ENCODE measurements at places on chromosomes 13 and 19.

- no peak for DNase-seq
These were observed 306 bp downstream of the SUGT1 start for GRCh38 chr13:52652980-52653303.

- DNase-seq, result no peak
These were observed 60.8 kb downstream of the ALOX5AP start for GRCh38 chr13:30796132-30796572.

DNA sequence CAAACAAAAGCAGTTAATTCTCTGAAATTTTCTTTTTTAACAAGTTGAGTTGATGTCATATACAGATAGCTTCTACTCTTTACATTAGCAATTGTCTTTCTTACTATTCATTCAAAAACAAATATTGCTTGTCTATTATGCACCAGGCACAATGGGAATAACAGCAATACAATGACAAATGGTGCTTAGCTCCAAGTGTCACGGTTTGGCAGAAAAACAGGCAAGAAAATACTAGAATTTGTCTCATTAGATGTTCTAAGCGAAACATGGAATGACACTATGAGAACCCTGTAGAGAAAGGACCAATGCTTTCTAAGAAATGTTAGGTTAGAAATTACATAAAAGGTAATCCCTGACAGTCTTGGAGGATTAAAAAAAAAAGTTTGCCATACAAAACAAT, 187.6 kb downstream of the PCDH9 start:
- no peak for DNase-seq

DNA sequence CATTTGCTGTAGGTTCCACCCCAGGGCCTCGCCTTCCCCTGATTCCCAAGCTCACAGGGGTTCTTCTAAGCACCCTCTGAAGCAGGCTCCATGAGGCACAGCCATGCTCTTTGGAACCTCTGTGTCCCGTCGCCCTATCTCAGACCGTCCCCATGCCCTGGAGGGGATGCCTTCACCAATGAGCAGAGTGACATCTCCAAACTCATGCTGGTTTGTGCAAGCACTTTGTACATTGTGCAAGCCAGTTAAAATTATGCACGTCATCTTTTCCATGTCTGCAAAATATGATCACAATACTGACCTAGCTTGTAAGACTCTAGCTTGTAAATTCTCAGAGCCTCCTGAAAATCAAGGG, 46.5 kb upstream of the RAP2A start:
- no peak for DNase-seq

- no peak for DNase-seq
These were observed 4.6 kb downstream of the CPAMD8 start for GRCh38 chr19:17021793-17022590.

DNA sequence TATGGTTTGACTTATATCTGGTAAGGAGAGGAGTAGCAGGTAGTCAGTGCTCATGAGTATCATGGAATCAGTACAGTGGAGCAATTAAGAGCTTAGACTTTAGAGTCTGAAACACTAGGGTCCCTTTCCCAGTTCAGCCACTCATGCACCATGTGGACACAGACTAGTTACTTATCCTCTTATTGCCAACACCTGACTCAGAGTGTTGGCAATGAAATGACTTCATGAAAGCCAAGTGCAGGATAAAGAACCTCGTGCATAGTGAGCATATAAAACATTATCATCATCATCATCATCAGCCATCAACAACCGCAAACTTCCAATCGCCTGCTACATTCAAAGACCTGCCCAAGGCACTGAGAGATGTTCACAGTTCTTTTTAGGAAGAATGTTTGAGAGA, 164.2 kb downstream of the FOXO1 start:
- no peak for DNase-seq

GRCh38 chr13:32594157-32594738, 8.0 kb downstream of the PDS5B start:
- DNase-seq, result no peak

DNA sequence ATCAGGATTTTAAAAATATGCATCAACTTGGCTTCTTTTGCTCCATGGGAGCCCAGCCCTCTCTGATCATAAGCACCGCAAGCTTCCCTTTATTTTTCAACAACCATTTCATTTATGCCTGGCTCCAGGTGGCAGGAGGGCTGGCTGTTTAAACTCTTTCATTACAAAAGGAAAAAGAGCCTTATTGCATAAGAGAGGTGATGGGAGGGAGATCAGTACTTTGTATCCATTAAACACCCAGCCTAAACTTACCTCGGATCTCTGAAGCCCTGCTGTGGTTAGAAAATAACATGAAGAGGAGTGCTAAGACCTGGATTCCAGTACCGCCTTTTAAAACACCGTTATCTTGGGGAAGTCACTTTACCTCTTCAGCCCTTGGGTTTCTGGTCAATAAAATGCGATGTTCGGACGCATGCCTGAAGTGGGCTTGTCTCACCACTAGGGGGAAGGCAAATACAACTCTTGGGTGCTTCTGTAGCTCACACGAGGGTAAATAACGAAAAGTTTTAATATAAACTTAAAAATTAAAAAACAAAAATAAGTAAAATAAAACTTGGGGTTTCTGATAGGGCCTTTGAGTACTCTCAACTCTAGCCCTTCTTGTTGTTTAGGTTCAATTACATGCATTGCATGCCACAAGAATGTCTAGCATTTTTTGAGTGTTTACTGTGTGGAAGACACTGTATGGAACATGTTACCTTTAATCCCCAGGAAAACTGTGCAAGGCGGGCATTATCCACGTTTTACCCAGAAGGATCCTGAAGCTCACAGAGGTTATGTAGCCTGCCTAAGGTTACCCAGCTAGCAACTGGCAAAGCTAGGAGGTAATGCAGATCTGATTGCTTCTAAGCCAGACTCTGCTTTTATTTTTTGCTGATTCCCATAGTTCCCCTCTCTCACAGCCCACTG, 240.3 kb downstream of the LMO7 start:
- DNase-seq, result peak; percentile 35

- no peak for DNase-seq
These were observed 167.9 kb downstream of the KLF12 start for GRCh38 chr13:73966331-73966730.

DNA sequence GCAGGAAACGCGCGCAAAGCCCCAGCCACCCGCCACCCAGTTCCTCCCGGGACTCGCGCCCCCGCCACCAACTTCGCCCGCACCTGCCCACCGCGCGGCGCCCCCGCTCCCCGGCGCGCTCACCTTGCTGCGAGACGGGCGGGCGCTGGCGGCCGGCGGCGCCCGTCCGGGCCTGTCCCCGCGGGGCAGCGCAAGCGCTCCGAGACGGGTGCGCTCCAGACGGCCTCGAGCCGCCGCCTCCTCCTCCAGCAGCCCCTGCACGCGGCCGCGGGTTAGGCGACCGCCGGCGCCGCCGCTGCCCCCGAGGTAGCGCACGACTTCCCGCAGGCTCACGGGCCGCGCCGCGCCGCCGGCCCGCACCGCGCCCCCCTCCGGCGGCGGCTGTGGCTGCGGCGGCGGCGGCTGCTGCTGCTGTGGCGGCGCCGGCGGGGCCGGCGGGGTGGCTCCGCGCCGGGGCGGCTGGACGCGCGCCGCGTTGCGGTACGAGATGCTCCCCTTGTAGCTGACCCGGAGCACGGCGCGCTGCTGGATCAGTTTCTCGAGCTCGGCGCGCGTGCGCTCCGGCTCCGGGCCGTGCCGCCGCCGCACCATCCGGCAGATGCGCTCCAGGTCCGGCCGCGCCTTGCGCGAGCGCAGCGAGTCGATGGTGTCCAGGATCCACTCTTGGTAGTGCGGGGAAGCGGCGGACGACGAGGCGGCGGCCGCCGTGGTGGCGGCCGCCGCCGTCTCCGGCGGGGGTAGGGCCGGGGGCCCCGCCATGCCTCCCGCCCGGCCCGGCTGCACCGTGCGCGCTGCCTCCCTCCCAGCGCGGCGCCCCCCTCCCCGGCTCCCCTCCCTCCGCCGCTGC, 666 bp downstream of the SAMD1 start:
- DNase-seq, result no peak

DNA sequence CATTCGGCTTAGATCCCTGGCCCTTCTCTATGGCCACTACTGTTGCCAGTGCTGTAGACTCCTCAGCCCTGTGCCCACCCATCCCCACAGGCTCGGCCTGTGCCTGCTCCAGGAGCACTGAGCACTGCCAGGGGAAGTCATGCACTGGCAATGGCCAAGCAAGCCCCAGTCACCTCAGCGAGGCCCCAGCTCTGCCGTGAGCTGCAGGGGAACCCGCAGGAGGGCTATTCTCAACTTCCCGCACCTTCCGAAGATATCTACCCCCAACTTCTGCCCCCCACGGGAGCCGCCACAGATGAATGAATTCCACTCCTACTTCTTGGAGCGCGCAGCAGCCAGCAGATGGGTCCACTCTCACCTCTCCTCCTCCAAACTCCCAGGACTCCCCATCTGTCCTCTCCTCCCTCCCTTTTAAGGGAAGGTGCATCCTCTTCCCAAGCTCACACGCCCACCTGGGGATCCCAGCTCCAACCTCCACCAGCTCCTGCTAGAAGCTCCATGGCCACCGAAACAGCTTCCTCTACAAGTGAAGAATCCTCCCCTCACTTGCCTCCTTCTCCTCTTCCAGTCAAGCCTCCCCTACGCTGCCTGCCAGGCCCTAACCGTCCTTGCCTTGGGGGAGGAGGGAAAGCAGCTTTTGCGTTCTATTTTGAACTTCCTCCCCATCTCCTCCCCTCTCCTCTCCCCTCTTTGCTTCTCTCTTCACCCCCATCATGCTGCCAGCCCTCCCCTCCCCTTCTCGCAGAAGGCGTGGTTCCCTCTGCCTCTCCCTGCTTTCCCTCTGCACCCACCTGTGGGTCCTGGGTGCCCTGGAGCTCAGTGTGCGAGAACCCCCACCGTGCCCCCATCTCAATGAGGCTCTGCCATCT, 52.2 kb downstream of the PEPD start:
- no peak for DNase-seq

DNA sequence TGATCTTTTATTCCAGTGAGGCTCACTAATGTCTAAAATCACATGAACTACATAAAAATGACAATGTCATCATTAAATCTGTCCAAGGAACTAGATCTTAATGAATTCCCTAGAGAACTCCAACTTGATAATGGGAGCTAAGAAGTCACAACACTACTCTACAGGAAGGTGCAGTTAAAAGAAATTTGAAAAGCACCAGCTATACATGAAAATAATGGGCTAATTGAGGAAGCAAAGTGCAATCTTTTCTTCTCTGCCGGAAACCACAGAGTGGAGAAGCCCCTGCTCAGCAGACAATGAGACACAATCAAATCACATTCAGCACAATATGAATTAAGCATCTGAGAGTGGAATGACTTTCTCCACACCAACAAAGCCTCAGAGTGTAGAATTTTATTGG, 261.7 kb downstream of the LHFPL6 start:
- no peak for DNase-seq

GRCh38 chr13:106233134-106233735, 302.2 kb downstream of the EFNB2 start:
- DNase-seq, result no peak

- DNase-seq, result no peak
These were observed 432.5 kb downstream of the FGF9 start for GRCh38 chr13:22103046-22104027.

DNA sequence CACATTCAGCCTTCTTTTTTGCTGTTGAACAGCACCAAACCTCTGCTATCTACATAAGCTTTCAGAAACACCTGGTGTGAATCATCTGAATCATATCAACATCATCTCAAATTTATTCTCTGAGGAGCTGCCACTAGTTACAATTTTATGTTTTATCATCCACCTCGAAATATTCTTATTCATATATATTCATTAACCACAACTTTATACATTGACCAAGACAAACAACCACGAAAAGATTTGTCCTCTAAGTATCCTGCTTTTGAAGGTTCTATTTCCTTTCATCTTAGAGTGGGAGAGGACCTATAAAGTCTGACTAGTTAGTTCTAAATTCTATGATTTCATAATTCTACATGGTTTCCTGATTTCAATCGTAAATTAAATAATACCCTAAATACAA, 18.9 kb downstream of the ESD start:
- no peak for DNase-seq

- no peak for DNase-seq
These were observed 38.3 kb upstream of the KCTD4 start for GRCh38 chr13:45238945-45239795.
